Stimulated activated CD8-positive, alpha-beta memory T cell treated with anti-CD3 and anti-CD28 coated beads, Interleukin-12 subunit alpha, Interleukin-12 subunit beta, amount 100 ng/mL, for 1 hour (primary cell): ENCODE measurements at places on chromosomes 6 and 20.

DNA sequence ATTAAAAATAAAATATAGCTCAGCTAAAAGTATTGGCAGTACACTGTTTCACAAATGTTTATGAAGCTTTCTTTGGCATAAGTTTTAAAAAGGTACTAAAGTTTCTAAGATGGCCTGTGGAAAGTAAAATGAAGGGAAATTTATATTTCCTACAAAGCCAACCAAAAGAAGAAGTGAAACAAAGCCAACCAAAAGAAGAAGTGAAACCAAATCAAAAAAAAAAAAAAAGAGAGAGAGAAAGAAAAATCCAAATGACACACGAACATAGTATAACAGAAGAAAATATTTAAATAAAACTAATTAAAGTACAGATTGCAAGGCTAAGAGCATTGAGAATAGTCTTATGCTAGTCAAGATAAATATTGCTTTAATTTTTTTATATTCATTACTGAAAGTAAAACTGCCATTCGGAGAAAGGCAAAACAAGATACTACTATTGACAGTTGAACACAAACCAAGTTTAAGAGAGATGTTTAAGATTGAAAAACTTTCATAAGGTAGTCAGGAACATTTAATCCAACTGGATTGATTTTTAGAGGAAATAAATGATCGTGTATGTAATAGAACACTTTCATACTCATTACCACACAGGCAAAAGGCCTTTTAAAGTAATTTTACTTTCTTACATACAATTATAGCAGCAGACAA is 12.8 kb upstream of the KHDRBS2 start:
- no peak for DNase-seq

DNA sequence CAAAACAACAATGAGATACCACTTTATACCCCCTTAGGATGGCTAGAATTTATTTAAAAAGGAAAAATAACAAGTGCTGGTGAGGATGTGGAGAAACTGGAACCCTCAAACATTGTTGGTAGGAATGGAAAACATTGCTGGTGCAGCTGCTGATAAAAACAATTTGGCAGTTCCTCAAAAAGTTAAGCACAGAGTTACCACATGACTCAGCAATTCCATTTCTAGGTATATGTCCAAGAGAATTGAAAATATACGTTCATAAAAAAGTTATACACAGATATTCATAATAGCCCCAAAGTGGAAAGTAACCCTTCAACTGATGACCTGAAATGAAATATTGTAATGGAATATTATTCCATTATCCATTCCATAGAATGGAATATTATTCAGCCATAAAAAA is 55.0 kb downstream of the CD83 start:
- DNase-seq = no peak

DNA sequence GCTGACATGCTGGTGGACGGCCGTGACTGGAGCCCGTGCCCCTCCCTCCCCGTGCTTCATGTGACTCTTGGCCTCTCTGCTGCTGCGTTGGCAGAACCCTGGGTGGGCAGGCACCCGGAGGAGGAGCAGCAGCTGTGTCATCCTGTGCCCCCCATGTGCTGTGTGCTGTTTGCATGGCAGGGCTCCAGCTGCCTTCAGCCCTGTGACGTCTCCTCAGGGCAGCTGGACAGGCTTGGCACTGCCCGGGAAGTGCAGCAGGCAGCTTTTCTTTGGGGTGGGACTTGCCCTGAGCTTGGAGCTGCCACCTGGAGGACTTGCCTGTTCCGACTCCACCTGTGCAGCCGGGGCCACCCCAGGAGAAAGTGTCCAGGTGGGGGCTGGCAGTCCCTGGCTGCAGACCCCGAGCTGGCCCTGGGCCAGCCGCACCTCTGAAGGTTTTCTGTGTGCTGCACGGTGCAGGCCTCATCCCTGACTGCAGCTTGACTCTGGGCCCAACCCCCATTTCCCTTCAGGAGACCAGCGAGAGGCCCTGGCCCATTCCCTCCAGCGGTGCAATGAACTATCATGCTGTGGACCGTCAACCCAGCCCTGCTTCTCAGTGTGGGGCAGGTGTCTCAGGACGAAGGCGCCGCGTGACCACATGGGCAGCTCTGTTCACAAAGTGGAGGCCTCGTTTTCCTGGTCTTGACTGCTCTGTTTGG is 8.1 kb downstream of the NPBWR2 start:
- DNase-seq = no peak

DNA sequence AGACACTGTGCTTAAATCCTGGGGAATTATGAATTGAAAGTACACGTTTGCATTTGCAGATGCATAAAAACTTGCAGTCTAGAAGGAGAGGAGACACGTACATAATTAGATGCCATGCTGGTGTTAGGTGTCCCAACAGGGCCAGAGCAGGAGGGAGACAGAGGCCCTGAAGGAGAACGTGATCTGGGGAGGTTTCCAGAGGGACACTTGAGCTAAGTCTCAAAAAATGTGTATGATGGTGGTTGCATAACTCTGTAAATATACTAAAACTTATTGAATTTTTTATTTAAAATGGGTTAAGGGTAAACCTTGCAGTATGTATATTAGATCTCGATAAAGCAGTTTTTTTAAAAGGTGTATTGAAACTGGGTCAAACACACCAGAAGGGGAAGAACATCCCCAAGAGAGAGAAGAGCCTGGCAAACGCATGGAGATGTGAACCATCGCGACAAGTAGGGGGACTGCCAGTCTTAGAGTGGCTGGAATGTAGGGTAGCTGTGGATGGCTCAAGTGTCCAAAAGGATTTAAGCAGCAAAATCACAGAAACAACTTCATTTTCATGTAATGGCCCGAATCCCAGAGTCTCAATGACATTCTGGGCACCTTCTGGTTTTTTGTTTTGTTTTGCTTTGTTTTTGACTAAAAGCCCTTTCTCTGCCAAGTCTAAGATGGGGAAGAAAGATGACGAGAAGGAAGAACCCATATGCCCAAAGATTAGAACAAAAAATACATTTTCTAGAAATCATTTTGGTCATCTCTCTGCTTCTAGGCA is 15.3 kb downstream of the TRAF3IP2 start:
- no peak for DNase-seq

GRCh38 chr6:4084444-4085331 is 5.8 kb upstream of the FAM217A start:
- no peak for DNase-seq

DNA sequence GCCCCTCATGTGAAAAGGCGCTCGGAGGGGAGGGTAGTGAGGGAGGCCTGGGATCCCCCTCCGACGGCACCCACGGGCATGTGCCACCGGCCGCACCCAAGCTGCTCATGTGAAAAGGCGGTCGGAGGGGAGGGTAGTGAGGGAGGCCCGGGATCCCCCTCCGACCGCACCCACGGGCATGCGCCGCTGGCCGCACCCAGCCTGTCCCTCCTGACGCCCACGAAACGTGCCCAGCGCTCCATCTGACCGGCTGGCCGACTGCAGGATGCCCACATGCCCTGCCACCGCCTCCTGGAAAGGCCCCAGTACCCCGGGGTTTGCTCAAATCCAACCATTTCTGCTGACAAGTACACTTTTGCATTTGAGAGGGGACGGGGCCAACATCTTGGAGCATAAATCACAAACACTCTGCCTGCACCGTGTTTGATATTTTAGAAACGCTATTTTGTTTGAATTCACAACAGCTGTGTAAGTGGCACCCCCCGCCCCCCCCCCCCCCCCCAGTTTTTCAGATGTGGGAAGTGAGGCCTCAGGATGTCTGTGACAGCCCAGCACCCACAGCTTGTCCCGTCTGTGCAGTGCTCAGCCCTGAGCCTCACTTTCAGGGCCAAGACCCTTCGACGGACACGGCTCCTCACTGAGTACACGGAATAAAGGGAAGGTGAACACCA is 34.1 kb downstream of the SLC2A4RG start:
- DNase-seq = no peak

DNA sequence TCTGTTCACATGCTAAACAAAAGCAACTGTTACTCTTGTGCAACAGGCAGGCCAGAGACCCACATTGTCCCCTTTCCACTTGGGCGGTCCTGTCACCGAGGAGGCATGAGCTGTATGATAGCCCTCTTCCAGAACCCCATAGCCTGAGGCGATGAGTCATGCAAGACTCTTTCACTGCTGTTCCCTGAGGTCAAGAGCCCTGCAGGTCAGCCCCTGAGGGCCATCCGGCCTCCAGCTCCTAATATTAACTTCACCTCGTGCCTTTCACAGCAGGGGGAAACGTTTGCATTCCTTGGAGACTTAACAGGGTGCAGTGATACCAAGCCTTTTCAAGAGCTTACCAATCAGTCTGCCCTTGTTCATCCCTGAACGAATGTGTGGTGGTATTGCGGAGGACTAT is 253.3 kb upstream of the ECI2 start:
- DNase-seq = no peak

DNA sequence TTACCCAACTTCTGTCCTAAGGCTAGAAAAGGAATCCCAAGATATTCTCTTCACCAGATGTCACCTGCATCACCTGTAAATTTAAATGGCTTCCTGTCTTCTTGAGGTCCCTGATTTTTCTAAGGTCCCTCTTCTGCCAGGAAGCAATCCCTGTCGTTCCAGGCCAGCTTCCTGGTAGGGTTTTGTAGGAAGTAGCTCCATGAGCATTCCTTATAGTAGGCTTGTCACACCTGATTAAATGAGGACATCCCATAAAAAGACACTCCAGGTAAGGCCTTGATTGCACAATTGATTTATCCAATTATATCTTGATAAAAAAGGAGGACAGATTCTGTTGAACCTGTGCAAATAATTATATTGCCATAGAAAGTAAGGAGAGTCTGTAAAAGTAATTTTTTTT is 8.7 kb downstream of the RAB44 start:
- no peak for DNase-seq
